ENCODE measurements at places on chromosomes 4 and X.

DNA sequence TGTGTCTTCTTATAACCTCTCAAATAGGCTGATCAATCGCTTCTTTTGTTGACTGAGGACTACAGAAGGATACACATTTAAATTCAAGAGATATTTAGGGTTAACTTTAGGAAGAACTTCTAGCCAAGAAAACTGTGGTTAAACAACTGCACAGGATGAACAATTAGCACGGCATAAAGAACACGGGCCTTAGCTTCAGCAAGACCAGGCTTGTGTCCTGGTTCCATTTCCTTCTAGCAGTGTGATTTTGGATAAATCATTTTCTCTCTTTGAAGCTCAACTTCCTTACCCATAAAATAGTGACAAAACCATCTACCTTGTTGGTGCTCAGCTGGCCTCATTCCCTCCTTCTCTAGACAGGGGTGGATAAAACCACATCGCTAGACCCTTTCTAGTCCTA lies 117.6 kb downstream of the TSPAN5 start:
- DNase-seq: no peak

- no peak for DNase-seq
Measured at GRCh38 chrX:124895947-124896346, 423.7 kb upstream of the TEX13C start.

DNA sequence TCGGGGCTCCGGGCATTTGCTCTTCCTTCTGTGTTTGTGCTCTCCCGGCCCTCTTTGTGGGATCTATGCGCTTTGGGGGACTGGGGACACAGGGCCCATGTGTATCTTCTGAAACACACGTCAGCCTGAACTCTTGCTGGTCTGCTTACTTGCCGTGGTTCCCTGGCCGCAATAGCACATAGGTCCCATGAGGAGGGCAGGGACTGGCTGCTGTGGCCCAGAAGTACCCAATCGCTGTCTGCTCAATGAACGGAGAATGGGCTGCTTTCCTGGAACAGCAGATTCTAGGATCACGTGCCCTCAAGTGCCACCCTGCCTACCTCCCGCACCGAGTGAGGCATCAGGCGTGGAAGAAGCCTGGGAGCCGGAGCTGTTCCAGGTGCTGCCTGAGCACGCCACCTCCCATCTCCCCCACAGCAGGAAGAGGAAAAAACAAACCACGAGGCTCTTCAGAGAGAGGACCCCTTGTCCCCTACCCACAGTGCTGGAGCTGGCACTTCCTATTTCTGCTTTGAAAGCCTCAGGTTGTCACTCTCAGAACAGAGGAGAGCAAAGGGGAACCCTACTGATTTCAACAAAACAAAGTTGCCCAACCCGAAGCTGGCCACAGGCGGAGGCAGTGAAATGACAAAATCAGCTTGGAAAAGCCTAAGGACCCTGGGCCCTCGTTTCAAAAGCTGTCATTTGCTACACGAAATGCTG lies 3.8 kb downstream of the G6PD start:
- DNase-seq: no peak

- no peak for DNase-seq
Measured at GRCh38 chr4:139025841-139026240, 10.3 kb downstream of the NOCT start.

DNA sequence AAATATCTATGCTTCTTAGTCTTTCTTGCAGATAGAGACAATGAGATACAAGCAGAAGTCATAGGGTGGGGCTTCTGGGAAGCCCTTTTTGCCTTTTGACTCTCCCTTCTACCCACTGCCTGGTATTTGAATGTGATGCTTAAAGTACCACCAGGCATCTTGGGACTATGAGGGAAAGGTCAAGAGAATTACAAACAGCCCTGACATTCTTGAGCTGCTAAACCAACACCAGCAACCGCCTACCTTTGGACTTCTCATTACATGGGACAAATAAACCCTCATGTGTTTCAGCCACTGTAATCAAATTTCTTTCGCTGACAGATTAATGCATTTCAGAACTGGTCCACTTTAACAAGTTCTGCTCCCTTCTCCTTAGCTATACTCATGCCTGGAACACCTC lies 112.8 kb downstream of the LUZP4 start:
- no peak for DNase-seq

- DNase-seq: no peak
Measured at GRCh38 chr4:44668526-44668925, 9.7 kb upstream of the GUF1 start.

- DNase-seq: no peak
Measured at GRCh38 chrX:71533851-71534561, 1.1 kb downstream of the OGT start.

DNA sequence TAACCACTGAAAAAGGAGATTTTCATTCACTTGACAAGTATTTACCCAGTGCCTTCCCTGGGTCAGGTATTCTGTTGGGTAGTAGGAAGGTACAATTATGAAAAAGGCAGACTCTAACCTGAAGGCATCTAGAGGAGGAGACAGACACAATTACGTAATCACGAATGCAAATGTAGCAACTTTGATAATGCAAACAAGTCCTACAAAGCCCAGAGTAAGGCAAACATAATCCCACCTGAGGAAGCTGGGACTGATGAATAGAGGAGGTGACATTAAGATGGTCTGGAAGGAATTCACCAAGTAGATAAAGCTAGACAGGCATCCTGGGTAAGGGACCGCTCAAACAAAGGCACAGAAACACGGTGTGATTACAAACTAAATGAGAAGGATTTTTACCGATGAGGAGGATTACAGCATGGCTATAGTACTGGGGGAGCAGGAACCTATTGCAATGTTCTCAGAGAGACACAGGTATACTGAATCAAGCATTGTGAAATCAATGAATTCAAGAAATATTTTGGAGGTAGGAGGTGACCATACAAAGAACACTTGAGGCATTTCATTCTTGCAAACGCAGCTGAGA lies 37.1 kb downstream of the TMEM150C start:
- DNase-seq: no peak

GRCh38 chr4:38024206-38024509 lies 64.0 kb downstream of the PTTG2 start:
- DNase-seq: no peak

DNA sequence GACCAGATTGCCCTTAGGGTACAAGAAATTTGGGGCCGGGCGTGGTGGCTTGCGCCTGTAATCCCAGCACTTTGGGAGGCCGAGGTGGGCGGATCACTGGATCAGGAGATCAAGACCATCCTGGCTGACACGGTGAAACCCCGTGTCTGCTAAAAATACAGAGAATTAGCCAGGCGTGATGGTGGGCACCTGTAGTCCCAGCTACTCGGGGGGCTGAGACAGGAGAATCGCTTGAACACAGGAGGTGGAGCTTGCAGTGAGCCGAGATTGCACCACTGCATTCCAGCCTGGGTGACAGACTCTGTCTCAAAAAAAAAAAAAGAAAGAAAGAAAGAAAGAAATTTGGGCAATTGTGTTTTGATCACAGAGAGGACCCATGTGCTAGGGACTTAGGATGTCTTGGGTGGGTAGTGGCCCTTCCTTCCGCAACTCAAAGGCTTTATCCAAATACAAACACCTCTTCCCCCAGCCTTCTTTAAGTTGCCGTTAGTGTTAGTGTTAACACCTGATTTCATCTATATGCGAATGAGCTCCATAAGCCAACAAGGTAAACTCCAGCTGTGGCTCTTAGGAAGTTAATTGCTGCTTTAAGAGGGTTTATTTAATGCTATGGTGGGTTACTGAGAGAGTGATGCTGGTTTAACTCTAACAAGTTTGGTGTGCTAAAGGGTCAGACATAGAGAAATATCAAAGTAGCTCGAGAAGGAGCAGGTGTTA lies 8.6 kb upstream of the CCDC110 start:
- no peak for DNase-seq

DNA sequence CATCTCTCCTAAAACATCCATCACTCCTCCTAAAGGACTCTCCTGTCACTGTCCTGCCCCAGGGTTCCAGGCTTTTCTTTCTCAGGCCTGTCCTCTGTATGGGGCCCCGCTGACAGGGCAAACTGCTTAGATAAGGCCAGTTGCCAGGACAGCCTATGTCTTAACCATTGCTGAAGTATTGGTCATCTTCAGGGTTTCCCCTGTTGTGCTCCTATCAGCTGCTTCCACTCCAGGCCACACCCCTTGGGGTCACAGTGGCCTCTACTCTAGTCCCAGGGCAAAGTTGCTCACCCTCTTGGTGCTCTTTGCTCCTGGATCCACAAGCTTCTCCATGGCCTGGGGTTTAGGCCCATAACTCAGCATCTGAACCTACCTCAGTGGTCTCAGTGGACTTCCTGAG lies 138.0 kb upstream of the PJA1 start:
- no peak for DNase-seq

GRCh38 chr4:84171871-84172270 lies 327.2 kb downstream of the NKX6-1 start:
- no peak for DNase-seq

- no peak for DNase-seq
Measured at GRCh38 chr4:27973056-27973455, 1112.4 kb downstream of the STIM2 start.

DNA sequence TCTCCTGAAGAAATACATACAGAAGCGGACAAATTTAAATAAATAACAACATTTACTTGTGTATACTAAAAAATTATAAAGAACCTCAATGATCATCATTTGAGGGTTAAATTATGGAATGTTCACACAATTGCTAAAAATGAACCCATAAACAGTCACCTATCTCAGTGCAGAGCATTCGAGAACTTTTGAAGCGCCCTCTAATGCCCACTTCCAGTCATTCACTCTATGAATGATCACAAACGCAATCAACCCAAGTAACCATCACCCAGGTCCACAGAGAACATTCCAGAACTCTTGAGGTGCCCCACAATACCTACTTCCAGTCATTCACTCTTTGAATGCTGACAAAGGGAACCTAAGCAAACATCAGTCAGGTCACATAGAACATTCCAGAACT lies 103.5 kb upstream of the PLAC1 start:
- DNase-seq: no peak

DNA sequence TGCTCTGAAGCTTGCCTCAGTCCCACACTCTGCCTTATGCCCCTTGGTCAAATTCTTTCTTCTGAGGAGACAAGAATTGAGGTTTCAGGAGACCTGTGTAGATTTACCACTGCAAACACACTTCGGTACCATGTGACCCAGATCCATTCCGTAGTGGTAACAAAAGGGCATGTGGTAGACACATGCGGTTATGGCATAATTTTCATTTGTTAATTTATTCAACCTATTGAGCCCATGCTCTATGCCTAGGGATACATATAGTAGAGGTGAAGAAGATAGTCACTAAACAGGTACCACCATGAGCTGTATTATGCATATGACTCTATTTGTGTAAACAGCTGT lies 190.9 kb downstream of the NDST4 start:
- no peak for DNase-seq

GRCh38 chrX:43892336-43892870 lies 10.2 kb upstream of the MAOB start:
- no peak for DNase-seq

DNA sequence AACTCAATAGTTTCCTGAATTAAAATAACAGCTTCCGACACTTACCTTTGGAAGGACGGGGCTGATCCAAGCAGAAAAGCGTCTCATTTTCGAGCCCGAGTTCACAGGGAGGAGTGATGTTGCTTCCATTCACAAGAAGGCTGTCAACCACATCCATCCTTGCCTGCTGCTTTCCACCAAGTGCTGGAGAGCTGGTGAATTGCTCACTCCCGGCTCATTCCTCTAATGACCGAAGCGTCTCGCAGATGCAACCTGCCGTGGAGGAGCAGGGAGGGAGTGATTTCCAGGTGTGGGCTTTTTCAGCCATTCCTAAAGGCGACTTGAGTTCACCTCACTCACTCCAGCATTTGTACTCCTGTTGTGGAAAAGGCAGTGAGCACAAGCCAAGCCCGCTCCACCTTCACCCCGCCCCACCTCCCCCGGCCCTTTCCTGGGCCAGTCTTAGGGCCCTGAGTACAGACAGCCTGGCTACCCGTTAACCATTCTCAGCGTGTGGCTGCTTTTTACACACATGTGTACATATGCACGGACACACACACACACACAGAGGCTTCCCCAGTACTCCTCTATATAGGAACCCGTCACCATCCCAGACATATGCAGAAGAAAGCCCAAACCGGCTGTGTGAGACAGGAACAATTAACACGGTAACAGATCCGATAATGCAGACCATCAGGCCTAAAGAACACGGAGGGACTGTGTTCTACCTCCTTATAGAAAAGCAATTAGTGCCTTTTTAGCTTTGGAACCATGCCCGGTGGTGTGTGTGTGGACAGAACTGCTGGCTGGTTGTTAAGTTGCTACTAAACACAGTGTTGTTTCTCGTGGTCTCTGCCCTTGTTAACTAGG lies at the start of gene CCKAR:
Gene CCKAR, minus strand, starts transcription at position 374 of the 849 bp plus-strand sequence. Its CDS starts 217 bp downstream, at position 157.
- no peak for DNase-seq

GRCh38 chr4:37667197-37668100 lies 18.7 kb downstream of the RELL1 start:
- DNase-seq: no peak

DNA sequence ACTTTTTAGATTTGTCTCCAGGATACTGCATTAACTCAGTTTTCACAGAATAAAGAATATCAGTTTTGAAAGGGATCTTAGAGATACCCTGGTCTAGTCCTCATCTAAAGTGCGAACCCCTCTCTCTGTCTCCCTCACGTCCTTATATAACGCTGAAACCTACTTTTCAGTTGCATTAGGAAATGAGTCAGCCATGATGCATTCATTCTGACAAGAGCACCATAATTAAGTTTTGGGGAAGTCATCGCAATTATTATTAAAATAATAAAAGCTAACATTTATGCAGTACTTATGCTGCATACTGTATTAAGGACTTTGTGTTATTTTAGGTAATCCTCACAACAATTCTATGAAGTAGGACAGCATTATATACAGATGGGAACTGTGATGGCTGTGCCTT lies 116.1 kb downstream of the REELD1 start:
- no peak for DNase-seq

DNA sequence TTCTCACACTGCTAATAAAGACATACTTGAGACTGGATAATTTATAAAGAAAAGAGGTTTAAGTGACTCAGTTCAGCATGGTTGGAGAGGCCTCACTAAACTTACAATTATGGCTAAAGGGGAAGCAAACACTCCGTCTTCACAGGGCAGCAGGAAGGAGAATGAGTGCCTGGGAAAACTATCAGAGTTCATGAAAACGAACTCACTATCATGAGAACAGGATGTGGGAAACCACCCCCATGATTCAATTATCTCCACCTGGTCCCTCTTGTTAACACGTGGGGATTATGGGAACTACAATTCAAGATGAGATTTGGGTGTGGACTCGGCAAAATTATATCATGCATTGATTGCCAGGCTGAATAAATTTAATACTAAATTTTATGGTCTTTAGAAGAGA lies 592.7 kb downstream of the GRXCR1 start:
- no peak for DNase-seq

- DNase-seq: no peak
Measured at GRCh38 chr4:180028682-180029081, 2214.5 kb upstream of the TENM3 start.

DNA sequence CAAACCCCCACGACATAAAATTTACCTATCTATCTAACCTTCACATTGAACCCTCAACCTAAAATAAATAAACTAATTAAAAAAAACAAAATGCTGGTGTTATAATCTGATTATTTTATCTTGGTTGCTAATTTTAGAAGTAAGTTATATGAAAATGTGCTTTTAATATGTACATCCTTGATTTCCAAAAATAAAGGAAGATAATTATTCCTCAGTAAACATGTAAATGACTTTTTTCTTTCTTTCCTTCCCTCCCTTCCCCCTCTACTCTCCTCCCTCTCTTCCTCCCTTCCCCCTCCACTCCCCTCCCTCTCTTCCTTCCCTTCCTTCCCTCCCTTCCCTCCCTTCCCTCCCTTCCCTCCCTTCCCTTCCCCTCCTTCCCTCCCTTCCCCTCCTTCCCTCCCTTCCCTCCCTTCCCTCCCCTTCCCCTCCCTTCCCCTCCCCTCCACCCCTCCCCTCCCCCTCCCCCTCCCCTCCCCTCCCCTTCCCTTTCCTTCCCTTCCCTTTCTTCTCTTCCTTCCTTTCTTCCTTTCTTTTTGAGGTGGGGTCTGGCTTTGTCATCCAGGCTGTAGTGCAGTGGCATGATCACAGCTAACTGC lies 180.0 kb upstream of the GIMD1 start:
- DNase-seq: no peak
